ENCODE measurements at places on chromosomes 5 and 9.

DNA sequence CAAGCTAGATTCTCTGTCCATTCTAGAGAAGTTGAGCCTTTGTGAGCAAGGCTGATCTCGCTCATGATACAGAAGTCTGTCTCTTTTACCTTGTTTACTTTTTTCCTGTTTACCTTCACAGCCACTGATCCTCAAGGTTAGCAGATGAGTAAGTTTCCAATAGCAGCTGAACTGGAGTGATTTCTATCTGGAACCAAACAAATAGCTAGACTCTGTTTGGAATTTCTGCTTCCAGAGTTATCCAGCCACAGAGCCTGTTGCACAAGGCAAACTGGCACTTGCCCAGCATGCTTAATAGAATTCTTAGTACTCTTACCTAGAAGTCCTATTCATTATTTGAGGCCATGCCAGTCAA is 12.8 kb upstream of the PANK3 start:
- DNase-seq, result no peak

- DNase-seq, result no peak
Measured at GRCh38 chr9:71303351-71303750, 181.9 kb upstream of the TRPM3 start.

- no peak for DNase-seq
Measured at GRCh38 chr5:100444961-100445360, 90.2 kb upstream of the FAM174A start.

DNA sequence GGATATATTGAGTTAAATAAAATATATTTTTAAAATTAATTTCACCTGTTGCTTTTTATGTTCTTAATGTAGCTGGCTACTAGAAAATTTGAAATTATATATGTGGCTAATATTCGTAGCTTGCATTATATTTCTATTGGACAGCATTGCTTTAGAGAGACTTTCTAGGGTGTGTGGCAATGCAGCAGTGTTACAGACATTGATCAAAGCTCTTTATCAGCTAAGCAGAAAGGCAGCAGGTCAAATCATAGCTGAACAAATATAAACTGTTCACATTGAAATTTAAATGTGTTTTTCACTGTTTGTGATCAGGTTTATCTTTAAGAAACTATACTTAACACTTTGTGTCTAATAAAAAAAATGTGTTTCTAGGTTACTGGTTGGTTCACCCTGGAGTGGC is 52.6 kb downstream of the ITGA2 start:
- DNase-seq, result no peak

- DNase-seq, result no peak
Measured at GRCh38 chr9:94918038-94918753, 191.7 kb downstream of the AOPEP start.

DNA sequence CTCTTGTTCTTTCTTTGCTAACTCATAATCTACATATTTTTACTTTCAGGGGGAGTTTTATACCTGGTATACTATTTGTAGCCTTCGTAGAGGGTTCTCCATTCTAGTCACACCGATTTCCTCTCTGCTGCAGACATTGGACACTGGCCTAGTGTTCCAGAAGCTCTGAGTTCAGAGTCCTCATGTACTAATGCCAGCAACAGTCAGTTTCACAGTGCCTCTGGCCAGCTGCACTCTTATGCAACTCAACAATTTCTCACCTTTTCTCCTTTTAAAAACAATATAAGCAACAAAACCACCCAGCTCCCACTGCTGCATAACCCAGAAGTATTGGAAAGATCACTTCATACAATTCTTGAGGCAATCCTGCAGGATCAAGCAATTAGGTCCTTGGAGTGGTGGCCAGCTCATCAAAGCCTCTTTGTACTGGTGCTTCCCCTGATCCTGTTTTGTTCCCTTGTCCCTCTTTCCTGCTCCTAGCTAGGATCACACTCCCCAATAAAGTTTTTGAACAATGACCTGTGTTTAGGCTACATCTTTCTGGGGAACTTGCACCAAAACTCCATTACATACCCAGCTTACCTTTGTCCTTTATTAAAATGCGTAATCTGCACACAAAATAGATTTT is 98.1 kb upstream of the TUT7 start:
- DNase-seq, result no peak

DNA sequence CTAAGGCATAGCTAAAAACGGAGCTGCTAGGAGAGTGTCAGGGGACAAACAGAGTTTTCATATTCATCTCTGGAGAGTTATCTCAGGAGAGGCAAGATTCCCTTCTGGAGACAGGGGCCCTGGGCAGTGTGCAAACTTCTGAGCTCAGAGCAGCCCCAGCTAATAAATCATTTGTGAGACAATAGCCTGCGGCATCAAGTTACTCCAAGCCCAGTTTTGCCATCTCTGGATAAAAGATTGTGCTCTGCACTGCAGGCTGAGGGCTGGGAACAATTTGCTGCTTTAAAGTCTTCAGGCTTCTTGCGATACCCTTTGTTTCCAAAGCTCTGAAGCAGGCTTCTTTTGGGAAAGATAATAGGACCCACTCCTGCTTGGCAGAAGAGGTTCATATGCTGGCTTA is 164.3 kb upstream of the BRINP1 start:
- no peak for DNase-seq

DNA sequence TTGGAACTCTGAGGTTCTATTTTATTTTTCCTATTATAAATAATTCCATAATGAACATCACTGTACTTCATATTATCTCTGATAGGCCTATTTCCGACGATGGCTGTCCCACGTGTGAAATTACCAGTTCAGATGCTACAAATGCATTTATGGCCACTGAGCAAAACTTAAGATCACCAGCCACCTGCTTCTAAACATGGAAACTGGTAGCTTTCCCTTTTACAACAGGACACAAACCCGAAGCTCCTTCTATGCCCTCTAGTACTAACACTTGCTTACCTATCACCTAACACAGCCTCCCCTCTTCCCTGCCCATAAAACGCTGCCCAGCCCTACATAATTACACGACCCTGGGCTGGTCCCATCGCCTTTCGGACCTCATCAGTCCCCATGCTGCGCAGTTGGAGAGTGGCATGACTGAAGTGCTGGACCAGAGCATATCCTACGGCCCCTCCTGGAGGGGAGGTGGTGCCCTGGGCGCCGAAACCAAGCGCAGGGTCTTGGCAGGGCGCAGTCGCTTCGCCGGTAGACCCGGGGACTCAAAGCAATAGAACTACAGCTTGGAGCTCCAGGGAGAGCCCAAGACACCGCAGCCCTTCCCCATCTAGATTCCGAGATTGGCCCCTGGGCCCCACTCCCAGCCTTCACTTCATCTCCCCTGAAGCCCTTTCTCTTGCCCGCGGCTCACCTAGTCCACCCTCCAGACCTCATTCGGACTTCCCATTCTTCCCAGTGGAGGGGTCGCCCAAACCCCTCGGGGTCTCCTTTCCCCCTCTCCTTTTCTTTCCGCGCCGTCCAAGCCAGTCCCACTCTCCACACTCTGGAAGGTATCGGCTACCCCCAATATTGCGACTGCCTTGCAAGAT is 1.0 kb upstream of the SAP30L start:
- DNase-seq, result peak; percentile 29

- peak; percentile 80 for DNase-seq
Measured at GRCh38 chr9:113581865-113582697, 118.6 kb downstream of the RGS3 start.

GRCh38 chr5:105230516-105231157 is 1668.0 kb upstream of the NUDT12 start:
- DNase-seq, result no peak

- DNase-seq, result no peak
Measured at GRCh38 chr9:105193560-105193959, 50.9 kb upstream of the SLC44A1 start.

DNA sequence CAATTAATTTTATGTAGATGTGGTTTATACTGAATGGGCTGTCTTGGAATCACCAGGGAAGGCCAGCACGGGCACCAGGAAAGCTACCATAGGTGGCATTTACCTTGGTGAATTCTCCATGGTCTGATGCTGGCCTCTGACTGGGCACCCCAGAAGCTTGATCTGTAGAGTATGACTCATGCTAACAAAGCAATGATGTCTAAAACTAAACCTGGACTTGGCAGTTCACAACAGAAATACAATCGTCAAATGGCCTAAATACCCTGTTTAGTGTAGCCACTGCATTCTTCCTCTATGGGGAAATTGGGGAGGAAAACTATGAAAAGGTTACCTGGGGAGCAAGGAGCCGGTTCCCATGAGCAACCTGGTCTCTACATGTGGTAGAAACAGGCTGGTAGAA is 98.0 kb downstream of the ATPSCKMT start:
- DNase-seq, result no peak

Measured in stimulated activated CD4-positive, alpha-beta T cell treated with anti-CD3 and anti-CD28 coated beads, Interleukin-2, amount 100 ng/mL, for 24 hours (primary cell).